Right forelimb (tissue), 1 donor: ENCODE measurements at places on chromosomes 11 and 22.

DNA sequence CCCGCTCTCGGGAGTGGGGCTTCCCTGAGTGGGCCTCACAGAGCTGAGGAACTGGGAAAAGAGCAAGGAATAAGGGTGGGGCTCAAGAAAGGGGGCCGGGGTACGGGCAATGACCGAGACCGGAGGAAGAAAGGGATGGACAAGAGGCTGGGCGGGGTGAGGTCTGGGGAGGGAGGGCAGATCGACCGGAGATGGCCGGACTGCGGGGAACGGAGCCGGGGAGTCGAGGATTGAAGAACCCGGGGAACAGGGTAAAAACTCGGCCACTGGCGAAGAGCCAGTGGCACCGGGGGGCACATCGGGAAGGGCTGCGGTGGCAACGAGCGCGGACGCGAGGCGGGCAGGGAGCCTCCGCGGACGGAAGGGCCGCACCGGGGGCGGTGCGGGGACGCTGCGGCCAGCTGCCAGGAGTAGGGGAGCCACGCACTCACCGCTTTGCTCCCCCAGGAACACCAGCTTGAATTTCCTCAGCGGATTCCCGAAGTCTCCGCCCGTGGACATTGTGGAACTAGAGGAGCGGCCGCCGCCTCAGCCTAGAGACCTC, 667 bp downstream of the RAB6A start:
- DNase-seq = peak; percentile 78

- DNase-seq = no peak
These were observed 15.0 kb upstream of the RTN4R start for GRCh38 chr22:20282901-20283673.

- DNase-seq = peak; percentile 78
These were observed 1.1 kb upstream of the PITPNB start for GRCh38 chr22:27919942-27920755.

GRCh38 chr11:33307984-33308383, 50.8 kb downstream of the HIPK3 start:
- DNase-seq = no peak

- DNase-seq = no peak
These were observed 58.3 kb downstream of the MRTFA start for GRCh38 chr22:40578171-40578570.
